Stimulated activated CD8-positive, alpha-beta memory T cell treated with anti-CD3 and anti-CD28 coated beads, Interleukin-4, amount 100 ng/mL, for 1 hour (primary cell): ENCODE measurements at places on chromosomes 1 and 21.

GRCh38 chr1:246416261-246416660 is 90.8 kb downstream of the SMYD3 start:
- no peak for DNase-seq

DNA sequence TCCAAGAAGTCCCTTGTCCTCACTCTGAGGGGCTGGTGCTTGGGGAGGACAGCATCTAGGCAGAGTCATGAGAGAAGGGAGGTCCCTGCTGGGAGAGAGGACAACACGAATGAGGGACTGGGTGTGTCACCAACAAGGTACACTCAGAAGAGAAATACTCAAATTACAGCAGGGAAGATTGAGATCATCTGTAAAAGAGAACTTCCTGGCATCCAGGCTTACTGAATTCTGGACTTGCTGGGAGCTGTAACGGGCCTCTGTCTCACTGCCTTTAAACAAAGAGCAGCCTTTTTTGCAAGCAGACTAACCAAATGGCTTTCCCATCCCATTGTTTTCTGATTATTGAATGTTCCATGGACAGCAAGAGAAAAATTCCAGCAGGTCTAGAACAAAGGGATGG is 195.7 kb upstream of the RAB4A start:
- DNase-seq, result no peak

- DNase-seq, result no peak
Observed at GRCh38 chr1:116352349-116352813, 20.7 kb upstream of the ATP1A1 start.

DNA sequence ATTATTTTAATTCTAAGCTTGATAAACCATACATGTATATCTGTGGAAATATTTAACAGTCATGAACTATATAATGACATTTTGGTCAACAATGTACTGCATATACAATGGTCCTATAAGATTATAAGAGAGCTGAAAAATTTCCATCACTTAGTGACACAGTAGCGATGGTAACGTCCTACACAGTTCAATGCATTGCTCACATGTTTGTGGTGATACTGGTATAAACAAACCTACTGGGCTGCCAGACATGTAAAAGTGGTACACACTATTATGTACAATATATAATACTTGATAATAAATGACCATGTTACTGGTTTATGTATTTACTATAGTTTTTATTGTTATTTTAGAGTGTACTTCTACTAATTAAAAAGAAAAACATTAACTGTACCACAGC is 841.9 kb downstream of the LTN1 start:
- no peak for DNase-seq

DNA sequence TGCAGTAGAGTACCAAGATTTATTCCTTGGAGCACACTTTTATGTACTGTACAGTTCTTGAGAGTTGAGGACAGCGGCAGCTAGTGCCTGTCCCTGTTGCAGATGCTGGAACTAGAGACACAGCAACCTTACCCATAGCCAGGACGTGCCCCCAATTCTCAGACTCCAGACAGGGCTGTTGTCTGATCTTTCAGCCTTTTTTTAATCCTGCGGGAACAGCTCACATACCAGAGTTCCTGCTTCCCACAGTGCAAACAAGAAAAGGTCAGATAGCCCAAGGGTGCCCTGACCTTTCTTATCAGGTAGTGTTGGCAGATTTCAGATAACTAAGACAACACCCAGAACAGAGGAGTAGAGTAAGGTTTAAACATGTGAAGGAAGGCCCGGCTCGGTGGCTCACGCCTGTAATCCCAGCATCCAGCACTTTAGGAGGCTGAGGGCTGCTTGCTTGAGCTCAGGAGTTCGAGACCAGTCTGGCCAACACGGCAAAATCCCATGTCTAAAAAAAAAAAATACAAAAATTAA is 78.5 kb downstream of the DOP1B start:
- no peak for DNase-seq

DNA sequence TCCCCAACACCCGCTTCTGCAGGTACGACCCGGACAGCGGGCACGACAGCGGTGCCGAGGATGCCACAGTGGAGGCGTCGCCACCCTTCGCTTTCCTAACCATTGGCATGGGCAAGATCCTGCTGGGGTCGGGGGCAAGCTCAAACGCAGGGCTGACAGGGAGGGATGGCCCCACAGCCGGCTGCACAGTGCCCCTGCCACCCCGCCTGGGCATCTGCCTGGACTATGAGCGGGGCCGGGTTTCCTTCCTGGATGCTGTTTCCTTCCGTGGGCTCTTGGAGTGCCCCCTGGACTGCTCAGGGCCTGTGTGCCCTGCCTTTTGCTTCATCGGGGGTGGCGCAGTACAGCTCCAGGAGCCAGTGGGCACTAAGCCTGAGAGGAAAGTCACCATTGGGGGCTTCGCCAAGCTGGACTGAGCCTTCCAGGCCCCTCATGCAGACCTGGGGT is 10.1 kb downstream of the TRIM46 start:
- DNase-seq, result no peak

GRCh38 chr1:65626003-65626402 is 166.7 kb upstream of the PDE4B start:
- no peak for DNase-seq

DNA sequence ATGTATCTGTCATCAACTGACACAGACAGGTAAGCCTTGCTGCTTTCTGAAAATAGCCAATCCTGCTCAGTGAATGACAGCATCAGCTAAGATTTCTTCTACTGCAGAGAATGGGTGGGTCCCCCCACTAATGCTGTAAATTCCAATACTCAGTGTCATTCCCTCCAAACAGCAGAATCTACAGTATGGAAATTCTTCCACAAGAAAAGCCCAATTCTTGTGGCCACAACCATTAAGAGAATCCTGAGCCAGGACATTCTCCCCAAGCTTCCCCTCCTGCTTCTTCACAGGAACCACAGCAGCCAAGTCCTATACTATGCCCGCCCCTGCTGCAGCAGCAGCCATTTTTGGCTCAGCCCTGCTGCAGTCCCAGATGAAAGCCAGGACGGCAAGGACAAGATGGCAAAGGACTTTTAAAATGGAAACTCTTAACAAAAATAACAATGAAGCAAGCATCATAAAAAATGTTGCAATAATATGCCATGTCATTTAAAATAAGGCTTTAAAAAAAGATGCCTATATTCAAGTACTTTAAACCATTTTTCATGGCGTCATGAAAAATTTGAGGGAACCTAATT is 26.8 kb downstream of the EIF4G3 start:
- DNase-seq, result no peak

- no peak for DNase-seq
Observed at GRCh38 chr1:27438621-27439061, 46.2 kb downstream of the GPR3 start.

DNA sequence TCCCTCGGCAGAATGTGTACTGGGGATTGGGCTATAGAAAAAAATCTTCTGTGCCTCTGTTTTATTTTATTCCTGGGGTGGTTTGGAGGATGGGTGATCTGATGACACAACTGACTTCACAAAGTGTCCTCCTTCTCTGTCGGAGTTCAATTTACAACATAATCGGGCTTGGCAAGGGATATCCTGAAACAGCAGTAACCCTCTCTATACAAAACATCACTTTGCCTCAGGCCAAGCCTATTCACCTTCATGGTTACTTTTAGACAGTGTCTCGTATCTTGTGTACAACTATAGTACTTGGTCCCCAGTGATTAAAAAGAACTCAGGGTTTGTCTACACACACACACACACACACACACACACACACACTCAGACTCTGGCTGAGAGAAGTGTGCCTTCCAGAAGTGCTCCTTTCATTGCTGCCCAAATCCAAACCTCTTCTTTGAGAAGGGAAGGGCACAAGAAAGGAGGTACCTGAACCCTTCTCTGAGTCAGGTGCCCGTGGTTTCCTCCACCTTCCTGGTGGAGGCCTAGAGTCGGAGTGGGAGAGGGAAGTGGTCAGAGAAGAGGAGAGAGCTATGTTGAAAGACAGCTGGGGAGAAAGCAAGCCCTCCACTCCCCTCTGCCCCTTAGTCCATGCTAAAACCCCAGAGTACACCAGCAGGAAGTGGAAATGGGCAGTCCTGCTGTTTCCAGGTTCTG is 62.4 kb upstream of the POU2F1 start:
- no peak for DNase-seq

DNA sequence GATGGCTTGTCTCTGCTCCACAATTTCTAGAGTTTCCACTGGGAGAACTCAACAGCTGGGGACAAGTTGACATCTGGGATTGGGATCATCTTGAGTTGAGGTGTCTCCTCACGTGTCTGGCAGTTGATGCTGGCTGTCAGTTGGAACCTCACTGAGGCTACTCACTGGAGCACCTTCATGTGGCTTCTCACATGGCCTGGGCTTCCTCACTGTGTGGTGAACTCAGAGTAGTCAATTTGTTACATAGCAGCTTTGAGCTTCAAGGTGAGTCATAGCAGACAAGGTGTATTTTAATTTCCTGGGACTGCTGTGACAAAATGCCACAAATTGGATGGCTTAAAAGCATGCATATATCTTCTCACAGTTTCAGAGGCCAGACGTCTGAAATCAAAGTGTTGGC is 44.0 kb downstream of the NTNG1 start:
- no peak for DNase-seq

GRCh38 chr1:245654460-245655050 is 499.8 kb downstream of the KIF26B start:
- no peak for DNase-seq

- no peak for DNase-seq
Observed at GRCh38 chr1:215672482-215672881, 105.4 kb downstream of the KCTD3 start.

GRCh38 chr1:166822385-166822784 is 16.9 kb upstream of the POGK start:
- no peak for DNase-seq

DNA sequence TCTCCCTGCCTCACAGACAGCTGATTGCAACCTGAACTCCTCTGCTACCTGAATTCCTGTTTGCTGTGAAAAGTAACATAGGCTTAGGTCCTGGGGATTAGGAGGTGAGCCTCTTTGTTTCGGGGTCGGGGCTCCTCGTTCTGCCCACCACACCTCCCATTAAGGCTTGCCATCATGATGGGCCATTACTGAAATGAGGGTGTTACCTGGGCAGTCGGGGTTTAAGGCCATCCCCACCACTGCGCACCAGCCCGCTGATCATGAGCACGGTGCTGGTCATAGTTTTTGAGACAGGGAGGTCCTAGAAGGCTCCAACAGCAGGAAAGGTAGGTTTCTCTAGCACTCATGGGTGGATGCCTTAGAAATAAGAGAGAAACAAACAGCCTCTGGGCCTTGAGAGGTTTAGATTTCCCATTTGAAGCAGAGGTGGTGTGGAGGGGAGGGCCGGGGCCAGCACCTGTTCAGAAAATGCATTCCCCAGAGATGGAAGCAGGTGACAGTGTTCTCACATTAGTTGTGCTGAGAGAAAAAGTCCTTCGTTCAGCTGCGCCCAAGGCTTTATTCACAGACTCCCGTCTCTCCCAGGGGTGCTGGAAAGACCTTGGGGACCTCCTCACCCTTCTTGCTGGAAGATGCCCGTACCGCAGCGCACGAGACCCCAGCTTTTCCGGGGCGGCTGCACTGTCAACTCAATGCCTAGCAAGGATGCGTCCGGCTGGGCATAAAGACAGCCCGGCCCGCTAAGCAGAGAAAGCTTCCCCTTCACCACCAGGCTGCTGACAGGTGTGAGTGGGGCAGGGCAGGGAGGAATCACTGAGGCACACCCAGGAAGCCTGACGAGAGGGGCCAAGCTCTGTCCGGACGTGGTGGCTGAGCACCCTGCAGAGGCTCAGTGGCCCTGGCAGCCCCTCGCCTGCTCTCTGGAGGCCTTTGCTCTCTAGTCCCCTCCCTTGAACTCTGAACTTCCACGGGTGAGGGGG is 125.5 kb downstream of the PGBD5 start:
- no peak for DNase-seq

- no peak for DNase-seq
Observed at GRCh38 chr1:186113461-186113860, 261.6 kb downstream of the TPR start.

GRCh38 chr1:58726581-58726980 is 26.7 kb upstream of the MYSM1 start:
- no peak for DNase-seq

DNA sequence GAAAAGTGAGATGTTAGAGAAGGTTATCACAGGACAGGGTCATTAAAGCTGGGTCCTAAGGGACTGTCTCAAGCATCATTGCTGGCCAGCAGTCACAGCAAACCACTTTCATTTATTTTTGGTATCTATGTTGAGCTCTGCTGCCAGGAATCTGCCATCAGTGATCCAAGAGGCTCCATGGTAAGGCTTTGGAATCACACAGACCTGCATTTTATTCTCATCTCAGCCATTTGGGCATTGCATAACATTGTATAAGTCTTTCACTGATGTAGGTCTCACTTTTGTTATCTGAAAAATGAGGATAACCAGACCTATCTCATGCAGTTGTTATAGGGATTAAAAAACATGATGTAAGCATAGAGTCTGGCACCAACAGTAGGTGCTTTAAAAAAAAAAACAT is 77.5 kb downstream of the OMA1 start:
- DNase-seq, result no peak

- DNase-seq, result no peak
Observed at GRCh38 chr1:175737451-175737850, 5.9 kb downstream of the TNR start.

DNA sequence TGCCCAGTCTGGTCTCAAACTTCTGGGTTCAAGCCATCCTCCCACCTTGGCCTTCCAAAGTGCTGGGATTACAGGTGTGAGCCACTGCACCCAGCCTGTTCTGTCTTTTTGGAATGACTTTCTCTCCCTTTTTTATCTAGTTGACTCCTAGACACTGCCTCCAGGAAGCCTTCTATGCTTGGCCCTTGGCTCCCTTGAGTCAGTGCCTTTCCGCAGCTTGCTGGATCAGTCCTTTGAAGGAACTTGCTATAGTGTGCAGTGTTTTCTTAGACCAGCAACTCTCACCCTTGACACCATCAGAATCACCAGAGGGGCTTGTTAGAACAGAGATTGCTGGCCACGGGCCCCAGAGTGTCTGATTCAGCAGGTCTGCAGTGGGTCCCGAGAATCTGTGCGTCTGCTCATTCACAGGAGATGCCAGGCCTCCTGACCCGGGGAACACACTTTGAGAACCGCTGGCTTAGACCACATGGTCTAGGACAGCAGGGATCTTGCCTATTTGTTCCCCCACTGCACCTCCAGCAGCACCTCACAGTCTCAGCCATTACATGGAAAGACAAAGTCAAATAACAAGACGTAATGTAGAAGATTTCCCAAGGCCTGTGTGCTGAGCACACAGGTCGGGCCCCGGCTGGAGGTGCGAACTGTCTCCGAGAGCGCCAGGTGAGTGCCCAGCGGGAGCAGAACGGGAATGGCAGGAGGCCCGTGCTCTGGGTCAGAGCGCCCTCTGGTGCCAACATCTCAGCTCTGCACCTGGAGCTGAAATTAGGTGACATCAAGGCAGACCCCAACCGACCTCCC is 27.4 kb upstream of the CTPS1 start:
- peak; percentile 10 for DNase-seq

DNA sequence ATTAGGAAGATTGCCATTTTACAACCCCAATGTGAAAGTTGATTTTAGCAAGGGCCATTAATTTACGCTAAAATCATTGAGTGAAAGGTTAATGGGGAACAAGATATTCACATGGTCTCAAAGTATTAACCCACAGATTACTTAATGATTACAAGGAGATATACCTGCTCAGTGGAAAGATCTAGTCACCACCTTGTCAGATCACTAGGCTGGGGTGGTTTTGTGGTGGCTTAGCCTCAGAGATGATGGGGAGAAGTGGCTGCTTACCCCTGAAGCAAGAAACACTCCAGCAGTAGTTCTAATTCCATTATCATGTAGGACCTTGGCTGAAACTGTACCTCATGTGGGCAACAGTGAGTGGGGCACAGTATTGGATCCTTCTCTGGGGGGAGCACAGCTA is 20.1 kb upstream of the TRIM33 start:
- no peak for DNase-seq

- DNase-seq, result no peak
Observed at GRCh38 chr1:23574265-23574754, 15.0 kb upstream of the ID3 start.

GRCh38 chr1:81670286-81670685 is 130.4 kb upstream of the ADGRL2 start:
- DNase-seq, result no peak
